ENCODE measurements at places on chromosomes 13 and 19. TPM values are rescaled to one million over a fixed set of nuclear protein-coding genes. Genes with fewer than 3 reads are reported as not detected.

Gene AKAP11
- total RNA-seq = 7.2 TPM

DNA sequence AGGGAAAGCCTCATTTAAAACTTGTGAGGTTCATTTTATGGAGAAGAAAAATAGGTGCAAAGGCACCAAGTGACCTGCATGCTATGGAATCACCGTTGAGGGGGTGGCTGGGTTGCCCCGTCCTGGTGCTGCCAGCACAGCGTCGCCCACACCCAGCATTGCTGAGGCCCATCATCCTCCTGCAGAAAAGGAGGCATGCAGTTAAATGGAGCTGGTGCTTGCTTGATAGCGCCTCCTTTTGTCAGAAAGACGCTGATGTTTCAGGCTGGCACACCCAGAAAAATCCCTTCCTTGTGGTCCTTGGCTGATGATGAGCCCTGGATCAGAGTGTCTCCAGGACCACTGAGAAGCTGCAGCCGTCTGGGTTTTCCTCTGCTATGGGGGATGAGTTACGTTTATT lies 36.9 kb downstream of the DHRS12 start:
- peak; percentile 74 for DNase-seq

Gene CYP2S1
- 108 TPM for total RNA-seq

Gene MISP3
- 0.52 TPM for total RNA-seq

- no peak for DNase-seq
Measured at GRCh38 chr13:98835156-98835555, 82.7 kb upstream of the SLC15A1 start.

Gene CAPS
- 2.7 TPM for total RNA-seq

- DNase-seq = no peak
Measured at GRCh38 chr13:42800109-42800643, 18.8 kb downstream of the FAM216B start.

GRCh38 chr13:50015750-50016149 lies 506 bp downstream of the KCNRG start:
- DNase-seq = no peak

DNA sequence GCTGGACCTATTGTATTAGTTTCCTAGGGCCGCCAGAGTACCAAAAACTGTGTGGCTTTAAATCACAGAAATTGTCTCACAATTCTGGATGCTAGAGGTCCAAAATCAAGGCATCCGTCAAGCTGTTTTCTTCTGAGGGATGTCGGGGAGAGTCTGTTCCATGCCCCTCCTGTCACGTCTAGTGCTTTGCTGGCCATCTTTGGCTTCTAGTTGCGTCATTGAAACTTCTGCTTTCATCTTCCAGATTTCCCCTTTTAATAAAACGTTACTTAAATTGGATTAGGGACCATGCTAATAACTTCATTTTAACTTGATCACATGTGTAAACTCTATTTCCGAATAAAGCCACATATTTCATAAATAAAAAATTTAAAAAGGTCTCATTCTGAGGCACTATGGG lies 47.5 kb downstream of the TRPM4 start:
- no peak for DNase-seq

GRCh38 chr13:112348642-112349345 lies 27.4 kb upstream of the SPACA7 start:
- DNase-seq = peak; percentile 23

Gene CGB3
- total RNA-seq = not detected

Gene ATP8A2
- 0.38 TPM for total RNA-seq

DNA sequence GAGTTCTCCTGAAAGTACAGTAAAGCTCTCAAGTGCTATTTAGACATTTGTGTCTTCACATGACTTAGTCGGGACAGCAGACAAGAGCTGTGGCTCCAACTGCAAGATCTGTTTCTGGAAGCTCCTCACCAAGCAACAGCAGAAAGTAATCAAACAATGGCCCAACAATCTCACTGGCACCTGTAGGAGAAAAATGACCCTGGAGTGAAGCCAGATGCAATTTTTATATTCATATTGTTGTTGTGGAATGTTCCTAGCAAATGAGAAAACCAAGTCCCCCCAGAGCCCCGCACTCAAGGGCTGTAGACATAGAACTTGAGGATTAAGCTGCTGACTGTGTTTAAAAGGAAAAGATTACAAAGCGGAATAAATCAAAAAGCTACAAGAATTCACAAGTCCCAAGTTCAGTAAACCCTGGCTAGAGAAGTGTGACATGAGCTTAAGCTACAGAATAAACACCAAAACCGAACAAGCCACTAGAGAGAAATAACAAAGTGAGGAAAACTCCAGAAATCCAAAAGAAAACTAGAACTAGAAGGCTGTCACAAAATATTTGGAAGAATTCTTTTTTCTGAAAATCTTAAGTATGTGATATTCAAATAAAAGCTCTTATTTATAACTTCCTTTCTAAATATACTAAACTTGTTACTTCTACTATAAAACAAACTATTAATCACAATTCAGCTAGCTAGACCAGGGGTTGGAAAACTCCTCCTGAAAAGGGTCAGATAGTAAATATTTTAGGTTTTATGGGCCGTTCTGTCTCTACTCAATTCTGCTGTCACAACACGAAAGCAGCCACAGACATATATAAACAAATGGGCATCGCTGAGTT lies 454.5 kb downstream of the SUCLA2 start:
- no peak for DNase-seq

- no peak for DNase-seq
Measured at GRCh38 chr13:102847272-102848234, 1.7 kb downstream of the ERCC5 start.

DNA sequence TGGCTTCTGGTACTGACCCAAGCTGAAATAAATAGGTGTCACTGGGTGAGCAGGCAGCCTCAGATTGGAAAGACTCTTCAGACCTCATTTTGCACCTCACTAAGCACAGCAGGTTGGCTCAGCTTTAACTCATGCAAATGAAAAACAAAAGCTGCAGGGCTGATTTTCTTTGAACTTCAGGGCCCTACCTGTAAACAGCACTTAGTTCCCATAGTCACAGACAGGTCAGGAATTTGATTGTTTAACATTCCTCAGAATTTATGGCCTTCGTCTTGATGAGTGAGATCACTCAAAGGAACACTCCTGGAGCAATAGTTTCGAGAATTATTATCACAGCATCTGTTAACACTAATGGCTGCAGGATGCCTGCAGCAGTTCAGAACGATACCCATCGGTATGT lies 718.5 kb downstream of the EFNB2 start:
- peak; percentile 28 for DNase-seq

DNA sequence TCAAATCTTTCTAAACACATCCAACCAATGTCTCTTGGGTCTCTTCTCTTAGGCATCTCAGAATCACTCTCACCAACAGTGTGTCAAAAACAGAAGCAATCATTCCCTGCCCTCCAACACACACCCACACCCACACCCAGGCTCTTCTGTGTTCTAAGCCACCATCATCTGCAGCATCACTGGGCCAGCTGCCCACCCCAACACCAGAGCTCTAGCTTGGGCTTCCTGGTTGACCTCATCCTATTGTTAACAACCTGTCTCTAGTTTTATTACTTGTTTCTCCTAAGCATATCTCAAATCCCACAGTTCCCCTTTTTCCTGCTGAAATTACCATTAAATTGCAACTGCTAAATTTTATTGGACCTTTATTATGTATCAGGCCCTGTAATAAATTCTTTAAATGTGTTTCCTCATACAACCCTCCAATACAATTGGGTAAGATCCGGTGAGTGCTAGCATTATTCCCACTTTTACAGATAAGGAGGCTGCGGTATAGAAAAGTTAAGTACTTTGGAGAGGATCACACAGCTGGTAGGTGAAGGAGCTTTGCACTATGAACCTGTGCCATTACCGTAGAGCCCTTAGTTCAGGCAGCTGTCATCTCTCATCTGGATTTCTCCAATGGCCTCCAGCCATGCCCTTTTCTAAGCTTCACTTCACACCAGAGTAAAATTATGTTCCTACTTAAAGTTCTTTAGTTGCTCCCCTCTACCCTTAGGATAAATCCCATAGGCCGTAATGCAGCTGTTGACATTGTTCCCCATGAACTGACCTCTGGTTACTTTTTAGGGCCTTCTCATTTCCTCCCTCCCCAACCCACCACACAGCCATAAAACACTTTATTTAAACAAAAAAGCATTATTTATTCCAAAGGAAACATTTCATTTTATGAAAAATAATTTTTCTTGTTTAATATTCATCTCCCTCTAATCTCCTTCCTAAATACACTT lies 227.7 kb downstream of the B3GLCT start:
- DNase-seq = no peak

DNA sequence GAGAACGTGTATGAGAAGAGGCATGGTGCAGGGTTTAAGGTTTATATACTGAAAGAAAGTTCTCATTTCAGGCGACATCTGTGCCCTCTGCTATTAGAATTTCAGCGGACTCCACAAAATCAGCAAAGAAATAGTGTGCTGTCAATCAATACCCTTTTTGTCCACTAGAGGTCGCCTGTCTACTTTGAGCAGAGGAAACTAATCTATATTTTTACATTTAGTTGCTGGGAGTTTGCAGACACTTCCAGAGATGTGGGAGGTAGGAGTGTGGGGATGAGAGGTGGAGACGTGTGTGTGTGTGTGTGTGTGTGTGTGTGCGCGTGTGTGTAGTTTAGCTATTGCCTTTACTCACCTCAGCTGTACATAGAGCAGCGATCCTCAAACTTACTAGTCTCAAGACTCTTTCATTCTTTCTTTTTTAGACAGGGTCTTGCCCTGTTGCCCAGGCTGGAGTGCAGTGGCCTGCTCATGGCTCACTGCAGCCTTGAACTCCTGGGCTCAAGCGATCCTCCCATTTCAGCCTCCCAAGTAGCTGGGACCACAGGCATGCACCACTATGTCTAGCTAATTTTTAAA lies 9.7 kb downstream of the INAFM1 start:
- DNase-seq = peak; percentile 64

Gene MISP
- 0.11 TPM for total RNA-seq

Gene GFY
- not detected for total RNA-seq
